ENCODE measurements at places on chromosomes 5 and 9.
A peak's percentile ranks its signal among the peaks of the same experiment; 100 is the strongest.

GRCh38 chr5:142671266-142671665, 14.6 kb downstream of the FGF1 start:
- no peak for DNase-seq

GRCh38 chr9:97405551-97405950, 6.3 kb upstream of the TDRD7 start:
- no peak for DNase-seq

DNA sequence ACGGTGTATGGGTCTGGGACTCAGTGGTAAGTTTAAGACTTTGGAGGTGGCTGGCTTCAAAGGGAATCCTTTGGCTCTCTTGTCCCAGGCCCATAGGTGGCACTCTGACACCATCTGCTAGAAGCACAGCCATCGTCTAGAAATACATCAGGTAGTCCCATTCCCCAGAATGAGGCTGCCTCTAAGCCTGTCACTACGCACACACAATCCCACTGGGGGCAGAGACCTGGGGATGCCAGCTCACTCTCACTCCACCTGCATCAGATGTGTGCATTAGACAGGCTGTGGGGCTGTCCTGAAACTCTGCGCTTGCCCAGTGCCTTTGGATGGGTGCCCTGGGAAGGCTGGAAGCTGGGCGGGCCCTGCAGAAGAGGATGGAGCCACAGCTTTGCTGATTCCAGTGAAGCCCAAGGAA, 127.5 kb upstream of the PANK3 start:
- DNase-seq, result no peak

DNA sequence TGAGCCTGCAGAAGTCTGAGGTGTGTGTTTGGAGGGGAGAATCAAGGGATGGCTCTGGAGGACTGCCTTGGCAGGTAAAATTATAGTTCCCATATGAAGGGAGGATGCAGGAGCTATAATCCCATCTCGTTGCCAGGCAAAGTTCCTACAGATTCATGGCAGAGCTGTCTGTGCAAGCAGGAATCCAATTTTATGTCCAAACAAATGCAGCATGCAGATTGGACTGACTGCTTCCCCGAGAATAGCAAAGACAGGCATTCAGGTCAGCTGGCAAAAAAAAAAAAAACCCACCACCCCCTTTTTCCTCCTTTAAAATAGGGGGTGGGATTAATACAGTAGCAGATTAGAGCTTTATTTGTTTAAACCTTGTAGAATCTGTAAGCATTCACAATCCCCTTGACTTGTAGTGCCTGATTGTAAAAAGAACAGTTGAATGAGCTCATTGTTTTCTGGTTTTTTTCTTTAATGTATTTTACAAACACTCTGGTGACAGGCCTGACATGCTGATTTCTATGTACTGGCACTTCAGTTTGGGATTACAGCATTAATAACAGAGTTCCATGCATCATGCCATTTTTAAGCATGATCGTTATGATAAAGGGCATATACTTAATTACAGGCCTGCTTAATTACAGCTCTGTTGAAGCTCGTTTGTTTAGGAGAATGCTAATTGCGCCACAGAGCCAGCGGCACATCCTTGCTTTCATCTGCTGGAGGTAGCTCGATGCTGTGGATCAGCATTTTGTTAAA, 141.4 kb upstream of the LMX1B start:
- no peak for DNase-seq

DNA sequence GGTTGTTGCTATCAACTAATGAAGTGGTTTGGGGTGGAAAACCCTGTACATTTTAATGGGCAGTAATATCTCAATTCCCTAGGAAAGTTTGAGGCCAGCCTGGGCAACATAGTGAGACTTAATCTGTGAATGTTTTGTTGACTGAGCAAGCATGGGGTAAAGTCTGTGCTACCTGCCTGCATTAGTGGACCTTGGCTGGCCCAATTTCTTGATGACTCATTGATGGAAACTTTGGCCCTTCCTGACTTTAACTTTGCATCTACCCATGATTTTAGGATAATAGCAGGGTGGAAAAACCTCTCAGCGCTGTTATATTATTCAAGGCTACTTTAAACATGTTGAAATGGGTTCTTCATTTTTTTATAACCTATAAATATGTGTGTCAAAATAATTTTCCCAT, 389.4 kb upstream of the RORB start:
- no peak for DNase-seq

DNA sequence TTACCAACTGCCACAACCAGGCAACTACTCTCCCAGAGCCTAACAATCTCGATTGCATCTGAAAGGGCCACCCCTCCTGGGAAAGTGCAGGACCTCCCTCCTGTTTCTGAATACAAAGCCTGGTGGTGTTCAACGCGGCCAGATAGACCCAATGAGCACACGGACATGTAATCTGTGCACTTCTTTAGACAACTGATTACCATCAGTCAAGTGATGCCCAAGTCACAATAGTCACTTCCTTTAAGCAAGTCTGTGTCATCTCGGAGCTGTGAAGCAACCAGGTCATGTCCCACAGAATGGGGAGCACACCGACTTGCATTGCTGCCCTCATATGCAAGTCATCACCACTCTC, 739 bp downstream of the C9orf72 start:
- DNase-seq, result no peak

GRCh38 chr5:18745988-18746615, 1111.8 kb downstream of the TAF11L14 start:
- DNase-seq, result peak; percentile 32

DNA sequence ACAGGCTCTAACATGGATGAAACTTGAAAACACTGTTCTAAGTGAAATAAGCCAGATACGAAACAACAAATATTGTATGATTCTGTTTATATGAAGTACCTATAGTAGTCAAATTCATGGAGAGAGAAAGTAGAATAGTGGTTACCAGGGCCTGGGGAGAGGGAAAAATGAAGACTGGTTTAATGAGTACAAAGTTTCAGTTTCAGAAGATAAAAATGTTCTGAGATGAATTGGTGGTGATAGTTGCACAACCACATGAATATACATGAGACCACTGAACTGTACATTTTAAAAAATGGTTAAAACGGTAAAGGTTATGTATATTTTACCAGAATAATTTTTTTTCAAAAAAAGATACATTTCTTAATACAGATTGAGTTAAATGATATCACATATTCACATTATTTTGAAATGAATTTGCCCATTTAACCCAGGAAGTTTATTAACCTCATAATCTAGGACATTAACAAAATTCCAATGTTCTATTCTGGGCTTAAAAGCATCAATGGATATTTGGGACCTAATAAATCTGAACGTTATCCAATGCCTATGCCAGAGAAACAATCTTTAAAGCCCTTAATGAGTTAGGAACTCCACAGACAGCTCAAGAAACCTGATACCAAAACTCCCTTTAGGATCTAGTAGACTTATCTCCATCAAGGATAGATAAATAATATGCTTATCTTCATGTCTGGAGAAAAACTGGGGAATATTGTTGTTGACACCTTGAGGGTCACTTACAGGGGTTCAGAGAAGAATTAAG, 521.3 kb downstream of the EFNA5 start:
- no peak for DNase-seq

DNA sequence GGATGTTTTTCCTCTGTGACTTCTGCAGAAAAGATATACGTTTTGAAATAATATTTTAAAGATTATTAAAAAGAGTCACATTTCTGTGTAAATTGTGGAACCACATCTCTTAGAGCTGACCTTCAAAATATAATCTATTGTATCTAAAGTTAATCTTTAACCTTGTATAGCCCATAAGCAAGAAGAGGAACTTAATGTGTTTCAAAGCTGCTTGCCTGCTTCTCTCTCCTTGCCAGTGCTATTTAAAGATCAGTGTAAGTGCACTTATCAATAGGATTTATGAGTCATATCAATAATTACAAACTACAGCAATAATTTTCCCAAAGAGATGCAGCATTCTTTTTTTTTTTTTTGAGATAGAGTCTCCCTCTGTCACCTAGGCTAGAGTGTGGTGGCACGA, 29.4 kb upstream of the GDA start:
- no peak for DNase-seq
